ENCODE measurements at places on chromosomes 1 and 21. TPM values are rescaled to one million over a fixed set of nuclear protein-coding genes. Genes with fewer than 3 reads are reported as not detected.

C1orf74 gene
- 2.8 TPM for total RNA-seq

DNA sequence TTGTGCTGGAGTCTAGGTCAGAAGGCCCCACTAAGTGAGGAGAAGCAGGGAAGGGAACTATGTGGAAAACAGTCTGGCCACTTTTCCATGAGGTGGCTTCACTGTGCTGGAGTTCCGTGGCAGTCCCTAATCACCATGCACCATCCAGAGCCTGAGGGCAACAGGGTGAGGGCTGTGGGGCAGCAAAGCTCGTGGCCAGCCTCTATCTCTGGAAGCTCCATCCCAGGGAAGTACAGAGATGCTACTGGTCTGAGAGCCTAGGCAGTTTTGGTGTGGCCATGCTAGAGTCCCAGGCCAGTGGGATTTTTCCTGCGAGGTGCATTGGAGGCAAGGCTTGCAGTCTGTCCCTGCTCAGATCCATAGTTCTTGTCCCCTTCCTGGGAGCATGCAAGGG, 157.3 kb upstream of the LRRC7 start:
- DNase-seq, result no peak
- no peak overlapping the region for H3K4me3 ChIP-seq
- H3K27ac ChIP-seq, result no peak overlapping the region
- no peaks in the 10 kb centered on the region for H3K36me3 ChIP-seq

DNA sequence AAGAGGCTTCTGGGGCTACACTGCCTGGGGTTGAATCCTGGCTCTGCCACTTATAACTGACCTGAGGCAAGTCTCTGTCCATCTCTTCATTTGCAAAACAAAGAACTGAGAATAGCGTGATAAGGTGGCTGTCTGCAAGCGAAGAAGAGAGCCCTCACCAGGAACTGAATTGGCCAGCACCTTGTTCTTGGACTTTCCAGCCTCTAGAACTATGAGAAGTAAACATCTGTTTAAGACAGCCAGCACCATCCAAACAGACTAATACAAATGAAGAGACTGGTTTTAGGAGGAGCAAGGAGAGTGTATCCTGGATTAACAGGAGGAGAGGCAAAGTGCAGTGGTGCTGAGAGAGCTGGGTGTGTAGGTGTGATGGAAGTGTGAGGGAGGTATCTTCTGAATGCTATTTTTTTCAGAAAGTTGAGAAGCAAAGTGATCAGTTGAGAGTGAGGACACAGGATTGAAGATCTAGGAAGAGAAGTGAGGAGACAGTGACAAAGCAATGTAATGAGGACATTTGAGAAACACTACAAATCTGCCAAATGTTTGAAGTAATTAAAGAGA, 59.3 kb downstream of the CD58 start:
- no peak overlapping the region for H3K4me3 ChIP-seq
- H3K36me3 ChIP-seq, result peaks cover 7% of the 10 kb centered on the region
- peak overlapping the region; percentile 81 for H3K27ac ChIP-seq

DNA sequence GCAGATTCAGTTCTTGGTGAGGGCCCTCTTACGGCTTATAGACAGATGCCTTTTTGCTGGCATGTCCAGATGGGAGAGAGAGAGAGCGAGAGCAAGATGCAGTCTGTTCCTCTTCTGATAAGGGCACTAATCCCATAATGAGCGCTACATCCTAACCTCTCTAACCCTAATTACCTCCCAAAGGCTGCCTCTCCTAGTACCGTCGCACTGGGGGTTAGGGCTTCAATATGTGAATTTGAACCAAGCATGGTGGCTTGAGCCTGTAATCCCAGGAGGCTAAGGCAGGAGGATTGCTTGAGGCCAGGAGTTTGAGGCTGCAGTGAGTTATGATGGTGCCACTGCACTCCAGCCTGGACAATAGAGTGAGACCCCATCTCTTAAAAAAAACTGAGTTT, 10.5 kb upstream of the SDE2 start:
- H3K27me3 ChIP-seq, result peaks cover 5% of the 10 kb centered on the region
- H3K4me3 ChIP-seq, result no peak overlapping the region
- DNase-seq, result no peak
- no peaks in the 10 kb centered on the region for H3K36me3 ChIP-seq
- H3K27ac ChIP-seq, result no peak overlapping the region
- peaks cover 16% of the 10 kb centered on the region for H3K4me1 ChIP-seq

DNA sequence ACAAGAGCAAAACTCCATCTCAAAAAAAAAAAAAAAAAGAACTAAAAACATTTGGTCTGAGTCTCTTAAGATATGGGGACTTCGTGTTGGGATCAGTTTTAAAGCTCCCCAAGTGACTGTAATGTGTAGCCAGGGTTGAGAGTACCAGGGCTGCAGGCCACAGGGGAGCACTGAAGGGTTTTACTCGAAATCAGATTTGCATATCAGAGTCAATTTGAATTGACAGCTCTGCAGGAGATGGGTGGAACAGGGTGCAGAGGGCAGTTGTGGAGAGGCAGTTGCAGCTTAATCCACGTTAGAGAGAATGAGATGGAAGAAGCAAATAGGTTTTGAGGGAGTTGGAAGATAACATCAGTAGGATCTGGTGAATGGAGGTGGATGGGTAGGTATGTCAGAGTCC, 20.6 kb upstream of the ELOA start:
- H3K36me3 ChIP-seq, result peaks cover 2% of the 10 kb centered on the region
- no peak overlapping the region for H3K4me3 ChIP-seq
- DNase-seq, result no peak
- peaks cover 35% of the 10 kb centered on the region for H3K4me1 ChIP-seq
- H3K27me3 ChIP-seq, result no peaks in the 10 kb centered on the region

DNA sequence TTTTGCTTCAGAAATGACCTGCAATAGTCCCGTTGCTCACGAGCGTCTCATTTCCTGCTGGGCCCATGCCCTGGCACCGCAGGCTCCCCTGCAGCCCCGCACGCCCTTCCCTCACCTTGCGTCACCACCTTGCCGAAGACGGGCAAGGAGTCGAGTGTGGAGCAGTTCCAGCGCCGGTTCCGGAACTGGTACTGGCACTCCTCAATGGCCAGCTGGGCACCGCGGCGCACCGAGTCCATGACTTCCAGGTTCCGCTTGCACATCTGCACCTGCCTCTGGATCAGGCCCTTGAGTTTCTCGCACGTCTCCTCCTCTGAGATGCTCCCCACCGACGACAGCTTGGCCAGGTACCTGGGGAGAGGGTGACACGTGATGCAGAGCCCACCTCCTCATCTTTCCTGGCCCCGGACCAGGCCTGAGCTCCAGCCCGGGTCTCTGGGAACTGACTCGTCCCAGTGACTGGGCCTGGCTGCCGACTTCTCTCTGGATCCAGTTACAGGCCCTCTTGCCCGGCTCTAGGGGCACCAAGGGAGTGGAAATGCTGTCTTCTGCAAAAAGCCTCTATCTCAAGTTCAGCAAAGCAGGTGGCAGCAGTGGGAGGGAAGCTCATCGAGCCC, 13.3 kb downstream of the WNT4 start:
- H3K36me3 ChIP-seq, result no peaks in the 10 kb centered on the region
- no peaks in the 10 kb centered on the region for H3K4me1 ChIP-seq
- no peak overlapping the region for H3K27ac ChIP-seq
- no peak overlapping the region for H3K4me3 ChIP-seq
- no peak for DNase-seq
- H3K27me3 ChIP-seq, result no peaks in the 10 kb centered on the region

- H3K36me3 ChIP-seq, result no peaks in the 10 kb centered on the region
- no peaks in the 10 kb centered on the region for H3K27me3 ChIP-seq
- no peak overlapping the region for H3K4me3 ChIP-seq
- no peak for DNase-seq
Measured at GRCh38 chr1:208808301-208808700, 564.1 kb upstream of the PLXNA2 start.
